ENCODE measurements at places on chromosomes 2 and 18.

- no peak for DNase-seq
Measured at GRCh38 chr2:37707393-37707792, 36.0 kb upstream of the CDC42EP3 start.

DNA sequence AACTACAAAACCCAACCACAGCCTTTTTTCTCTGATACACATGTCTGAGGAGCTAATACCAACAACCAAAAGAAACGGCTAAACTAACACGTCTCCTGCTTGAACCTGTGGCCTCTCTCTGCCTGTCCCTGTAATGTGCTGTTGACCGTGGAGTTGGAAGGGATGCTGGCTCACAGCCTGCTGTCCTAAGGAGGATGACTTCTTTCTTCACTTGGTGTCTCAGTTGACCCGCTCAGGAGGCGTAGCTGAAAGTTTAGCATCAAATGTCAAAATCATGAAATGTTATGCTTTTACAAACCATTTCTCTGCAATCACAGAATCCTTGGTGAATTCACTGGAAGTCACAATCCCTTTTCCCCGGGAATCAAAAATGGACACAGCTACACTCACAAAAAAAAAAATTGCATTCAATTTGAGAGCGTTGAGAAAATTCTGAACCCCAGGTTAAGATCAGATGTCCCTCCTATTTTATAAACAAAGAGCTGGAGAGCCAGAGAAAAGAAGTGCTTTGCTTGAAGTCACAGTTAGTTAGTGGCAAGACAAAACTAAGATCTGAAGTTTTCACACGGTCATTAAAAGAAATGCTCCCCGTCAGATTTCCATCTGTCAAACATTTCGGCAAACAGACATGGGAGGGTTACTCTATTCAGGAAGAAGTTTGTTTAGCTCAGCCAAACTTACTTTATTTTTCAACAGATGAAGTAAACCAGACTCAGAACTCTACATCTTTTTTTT, 74.3 kb downstream of the IRS1 start:
- DNase-seq: no peak

GRCh38 chr2:143704451-143705106, 575.4 kb downstream of the ARHGAP15 start:
- DNase-seq: no peak

GRCh38 chr18:41905786-41906527, 49.1 kb upstream of the PIK3C3 start:
- DNase-seq: no peak

DNA sequence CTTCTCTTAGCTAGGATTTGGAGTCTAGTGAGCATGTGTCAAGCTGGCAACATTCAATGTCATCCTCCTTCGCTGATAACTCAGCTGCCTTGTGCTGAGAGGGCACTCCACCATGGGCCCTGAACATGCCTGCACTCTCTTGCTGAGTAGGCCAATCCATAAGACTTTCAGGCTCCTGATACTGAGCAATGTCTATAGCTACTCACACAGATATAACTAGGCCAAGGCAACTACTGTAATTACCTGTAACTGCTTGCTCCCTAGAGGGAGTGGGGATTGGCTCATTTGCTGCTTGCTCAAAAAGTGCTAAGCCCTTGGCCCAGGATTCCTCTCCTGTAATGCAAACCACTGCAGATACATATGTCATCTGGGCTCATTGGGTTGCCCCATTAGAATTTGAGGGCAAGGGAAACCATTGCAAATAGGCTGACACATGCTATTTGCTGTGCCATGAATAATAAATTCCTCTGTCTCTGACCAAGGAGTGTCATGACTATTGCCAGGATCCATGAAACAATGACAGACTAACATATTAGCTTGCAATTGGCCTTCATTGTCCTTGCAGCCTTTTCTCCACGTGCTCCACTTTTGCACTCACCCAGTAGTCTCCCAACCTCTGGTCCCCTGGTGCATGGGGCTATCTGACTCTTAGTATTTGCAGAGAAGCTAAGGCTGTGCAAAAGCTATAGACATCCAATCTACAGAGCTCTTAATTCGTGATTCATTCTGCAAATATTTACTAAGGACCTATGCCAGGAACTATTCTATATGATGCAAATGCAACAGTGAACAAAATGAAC, 36.9 kb upstream of the BMPR2 start:
- no peak for DNase-seq

GRCh38 chr2:190335225-190335559, 8.2 kb upstream of the INPP1 start:
- no peak for DNase-seq

All from HL-60 (cell line).